ENCODE measurements at places on chromosomes 5 and 9. TPM values are rescaled to one million over a fixed set of nuclear protein-coding genes. Genes with fewer than 3 reads are reported as not detected.

DNA sequence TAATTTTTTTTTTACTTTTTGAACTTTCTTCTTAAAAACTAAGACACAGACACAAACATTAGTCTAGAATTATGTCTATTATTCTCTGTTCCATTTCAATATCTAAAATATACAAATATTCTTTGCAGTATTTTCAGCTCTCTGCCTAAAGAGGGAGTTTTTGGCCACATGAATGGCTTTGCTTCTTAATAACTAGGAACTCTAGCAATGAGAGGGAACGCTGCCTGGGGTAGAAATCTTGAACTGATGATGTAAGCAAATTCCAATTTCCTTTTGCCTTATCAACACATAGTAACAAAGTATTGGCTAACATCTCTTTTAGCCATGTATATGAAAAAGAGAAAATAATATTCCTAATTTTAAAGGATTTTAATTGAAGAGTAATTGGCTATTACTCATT, 51.9 kb downstream of the SLC25A46 start:
- DNase-seq: peak; percentile 32

The RETREG1 gene
- total RNA-seq: 4.9 TPM

DNA sequence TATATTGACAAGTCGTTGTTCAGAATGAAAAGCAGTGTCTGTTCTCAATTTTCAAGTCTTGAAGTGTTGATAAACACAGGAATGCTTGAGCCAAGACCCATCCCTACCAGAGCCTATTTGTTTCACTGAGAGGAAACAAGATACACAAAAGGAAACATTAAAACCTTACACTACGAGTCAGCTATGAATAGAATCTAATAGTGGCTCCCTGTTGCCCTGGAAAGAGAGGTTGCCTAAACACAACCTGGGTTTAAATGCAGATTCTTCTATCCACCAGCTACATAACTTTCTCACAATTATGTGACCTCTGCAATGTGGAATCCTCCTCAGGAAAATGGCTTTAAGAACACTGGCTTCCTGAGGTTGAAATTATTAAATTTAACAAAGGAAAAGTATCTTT, 29.1 kb upstream of the BNC2 start:
- DNase-seq: no peak

DNA sequence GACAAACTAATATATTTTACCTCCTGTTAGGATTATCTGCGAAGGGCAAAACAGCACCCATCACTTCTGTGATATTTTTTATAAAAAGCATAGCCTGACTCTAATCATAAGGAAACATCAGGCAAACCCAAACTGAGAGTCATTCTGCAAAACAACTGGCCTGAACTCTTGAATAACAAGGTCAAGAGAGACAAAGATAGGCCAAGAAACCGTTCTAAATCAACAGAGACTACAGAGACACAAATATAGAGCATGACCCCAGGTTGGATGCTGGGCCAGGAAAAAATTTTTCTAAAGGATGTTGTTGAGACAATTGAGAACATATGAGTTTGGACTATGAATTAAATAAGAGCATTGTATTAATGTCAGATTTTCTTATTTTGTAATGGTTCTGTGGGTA, 384.9 kb downstream of the NFIB start:
- no peak for DNase-seq

DNA sequence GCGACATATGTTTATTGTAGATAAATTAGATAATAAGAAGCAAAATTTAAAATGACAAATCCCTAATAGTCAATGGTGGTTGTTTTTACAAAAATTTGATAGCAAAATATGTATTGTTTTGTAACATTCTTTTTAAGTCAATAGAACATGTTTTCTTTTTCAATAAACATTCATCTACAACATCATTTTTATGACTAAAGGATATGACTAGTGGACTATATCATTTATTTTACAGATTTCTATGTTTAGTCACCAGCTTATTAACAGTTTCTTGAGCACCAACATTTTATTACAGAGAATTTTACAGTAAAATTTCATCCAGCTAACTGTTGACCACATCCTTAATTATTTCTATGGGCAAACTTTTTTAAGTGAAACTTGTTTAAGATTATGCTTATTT, 114.7 kb upstream of the IL7R start:
- DNase-seq: no peak

DNA sequence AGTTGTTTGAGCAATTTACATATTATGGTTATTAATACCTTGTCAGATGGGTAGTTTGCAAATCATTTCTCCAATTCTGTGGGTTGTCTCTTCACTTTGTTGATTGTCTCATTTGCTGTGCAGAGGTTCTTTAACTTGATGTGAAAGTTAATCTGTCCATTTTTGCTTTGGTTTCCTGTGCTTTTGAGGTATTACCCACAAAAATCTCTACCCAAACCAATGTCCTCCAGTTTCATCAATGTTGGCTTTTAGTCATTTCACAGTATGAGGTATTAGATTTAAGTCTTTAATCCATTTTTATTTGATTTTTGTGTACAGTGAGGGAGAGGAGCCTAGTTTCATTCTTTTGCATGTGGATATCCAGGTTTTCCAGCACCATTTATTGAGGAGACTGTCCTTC, 82.4 kb downstream of the MRPS30 start:
- DNase-seq: no peak

DNA sequence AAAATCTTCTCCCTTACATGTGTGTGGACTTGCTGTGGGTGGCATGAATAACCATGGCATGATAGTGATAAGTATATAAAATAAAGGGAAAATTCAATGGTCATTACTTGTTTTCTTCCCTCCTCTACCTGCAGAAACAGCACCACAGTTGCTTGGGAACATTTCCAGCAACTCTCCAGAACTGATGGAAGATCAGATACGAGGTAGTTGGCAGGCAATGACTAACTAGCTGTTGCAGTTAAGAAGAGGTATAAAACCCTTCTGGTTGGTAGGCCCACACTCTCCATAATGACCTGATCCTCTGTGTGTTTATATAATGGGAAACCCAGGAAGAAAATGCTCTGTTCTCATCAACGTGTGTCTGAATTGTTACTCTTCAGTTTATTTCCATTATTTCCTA, 185.9 kb downstream of the SYK start:
- DNase-seq: no peak

DNA sequence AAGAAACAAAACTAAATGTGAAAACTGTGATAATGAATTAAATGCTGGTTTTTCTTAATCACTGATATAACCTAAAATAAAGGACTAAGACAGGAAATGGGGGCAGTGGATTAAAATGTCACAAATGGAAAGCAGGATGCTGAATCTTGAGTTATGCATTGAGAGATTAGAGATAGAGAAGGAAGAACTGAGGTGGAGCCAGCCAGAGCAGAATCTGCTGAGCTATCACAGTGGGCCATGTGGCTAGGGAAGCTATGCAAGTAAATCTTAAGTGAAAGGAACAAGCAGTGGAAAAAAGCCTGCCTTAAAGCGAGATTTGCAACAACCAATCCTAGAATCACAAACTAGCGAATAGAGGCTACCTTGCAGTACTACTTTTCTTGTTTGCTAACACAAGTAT, 188.5 kb upstream of the RASA1 start:
- no peak for DNase-seq
